NCI-H1436 (cell line): ENCODE measurements at places on chromosomes 1 and 21.

- DNase-seq = no peak
These were observed 43.1 kb downstream of the CLSTN1 start for GRCh38 chr1:9780554-9781110.

GRCh38 chr1:106748606-106749005 lies 307.9 kb upstream of the PRMT6 start:
- DNase-seq = no peak

DNA sequence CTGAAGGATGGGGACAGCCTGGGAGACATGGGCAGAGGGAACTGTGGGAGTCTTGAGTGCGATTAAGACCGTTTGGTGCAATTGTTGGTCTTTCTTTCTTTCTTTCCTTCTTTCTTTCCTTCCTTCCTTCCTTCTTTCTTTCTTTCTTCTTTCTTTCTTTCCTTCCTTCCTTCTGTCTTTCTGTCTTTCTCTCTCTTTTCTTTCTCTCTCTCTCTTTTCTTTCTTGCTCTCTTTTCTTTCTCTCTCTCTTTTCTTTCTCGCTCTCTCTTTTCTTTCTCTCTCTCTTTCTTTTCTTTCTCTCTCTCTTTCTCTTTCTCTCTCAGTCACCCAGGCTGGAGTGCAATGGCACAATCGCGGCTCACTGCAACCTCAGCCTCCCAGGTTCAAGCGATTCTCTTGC lies 2.9 kb upstream of the KLHDC9 start:
- DNase-seq = no peak

DNA sequence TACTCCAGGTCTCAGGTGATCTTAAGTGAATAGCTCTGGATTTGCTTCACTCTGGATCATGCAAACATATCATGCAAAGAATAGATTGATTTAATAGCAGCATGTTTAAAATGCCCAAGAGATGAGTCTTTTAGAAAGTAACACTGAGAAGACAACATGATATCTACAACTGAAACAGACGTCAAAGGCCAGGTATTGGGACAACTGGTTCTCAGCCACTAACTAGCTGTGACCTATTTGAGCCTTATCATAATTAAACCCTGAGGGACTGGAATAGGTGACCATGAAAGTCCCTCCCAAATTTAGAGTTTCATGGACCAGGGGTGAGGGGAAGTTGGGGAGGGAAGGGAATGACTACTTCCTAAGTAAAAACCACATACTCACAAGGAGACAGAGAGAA lies 95.7 kb downstream of the NIBAN1 start:
- no peak for DNase-seq

DNA sequence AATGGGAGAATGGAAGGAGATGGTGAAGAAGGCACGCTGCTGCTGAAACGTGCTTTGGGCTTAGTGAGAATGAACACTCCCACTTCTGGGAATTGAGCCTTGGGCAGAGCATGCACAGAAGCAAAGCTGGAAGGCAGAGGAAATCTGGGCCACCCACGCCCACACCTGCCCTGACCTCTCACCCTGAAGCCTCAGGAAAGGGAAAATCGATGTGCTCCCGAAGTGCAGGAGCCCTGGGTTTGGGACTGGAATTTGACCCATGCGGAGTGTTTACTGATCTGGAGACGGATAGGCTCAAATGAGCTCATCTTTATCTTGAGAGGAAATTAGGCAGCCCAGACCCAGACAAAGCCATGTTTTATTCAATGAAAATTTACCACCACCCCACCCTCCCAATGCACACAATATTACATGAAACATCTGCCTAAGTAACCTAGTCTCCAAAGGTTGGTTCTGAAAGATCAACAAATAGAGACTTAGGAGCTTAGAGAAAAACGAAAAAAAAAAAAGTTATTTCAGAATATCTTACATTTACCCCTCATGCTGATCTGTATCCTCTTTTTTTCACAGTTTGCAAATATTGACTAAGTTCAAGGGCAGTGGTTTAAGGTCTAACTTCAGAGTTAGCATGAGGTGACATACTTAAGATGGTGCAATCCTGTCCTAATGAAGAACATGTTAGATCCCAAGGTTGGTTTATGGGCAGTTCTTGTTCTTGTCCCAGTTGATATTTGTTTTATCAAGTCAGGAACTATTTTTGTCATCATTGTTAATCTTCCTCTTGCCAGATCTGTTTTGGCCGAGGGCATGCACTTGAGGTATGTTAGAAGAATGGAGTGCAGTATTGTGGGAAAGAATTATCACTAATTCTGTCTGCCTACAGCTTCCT lies 63.0 kb downstream of the PROX1 start:
- DNase-seq = no peak

- DNase-seq = no peak
These were observed 861.1 kb upstream of the ADAMTS5 start for GRCh38 chr21:27827972-27828371.

GRCh38 chr21:43880111-43880985 lies 15.3 kb downstream of the AGPAT3 start:
- no peak for DNase-seq

DNA sequence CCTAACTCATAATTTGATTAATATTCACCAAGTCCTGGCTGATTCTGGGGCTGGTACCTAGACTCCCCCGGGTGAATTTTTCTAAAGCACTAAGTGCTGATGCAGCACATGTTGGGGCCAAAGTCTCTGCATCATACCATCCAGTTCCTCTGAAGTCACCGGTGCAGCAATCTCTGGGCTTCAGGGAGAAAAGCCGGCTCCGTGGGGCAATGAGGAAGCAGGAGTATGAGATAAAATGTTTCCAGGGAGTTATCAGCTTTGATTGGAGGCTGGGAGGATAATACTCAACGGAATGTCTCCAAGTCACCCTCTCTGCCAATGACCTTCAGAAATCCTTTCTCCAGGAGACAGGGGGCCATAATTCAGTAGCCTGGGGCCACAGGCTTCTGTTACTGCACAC lies 1.2 kb downstream of the FCAMR start:
- no peak for DNase-seq

- DNase-seq = no peak
These were observed 254.2 kb upstream of the ADAMTS5 start for GRCh38 chr21:27221077-27221476.

DNA sequence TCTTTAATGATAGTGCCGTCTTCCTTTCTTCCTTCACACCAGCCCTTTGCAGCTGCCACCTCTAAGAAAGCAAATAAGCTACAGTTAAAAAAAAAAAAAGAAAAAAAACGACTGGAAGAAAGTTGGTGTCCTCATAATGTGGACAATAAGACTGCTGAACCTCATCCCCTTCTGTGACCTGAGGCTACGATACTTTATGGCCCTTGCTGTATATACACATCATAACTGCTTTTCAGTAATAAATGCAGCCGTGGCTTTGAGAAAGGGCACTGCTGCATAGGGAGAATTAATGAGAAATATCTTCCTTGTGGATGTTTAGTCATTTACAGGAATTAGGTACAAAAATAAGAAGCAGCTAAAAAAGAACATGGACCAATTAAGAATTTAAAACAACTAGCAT lies 333.8 kb upstream of the ADGRL2 start:
- no peak for DNase-seq

- no peak for DNase-seq
These were observed 133.8 kb downstream of the TSEN15 start for GRCh38 chr1:184185347-184185746.
